Frontal cortex (tissue), 4 donors: ENCODE measurements at places on chromosomes 4 and X. TPM values are rescaled to one million over a fixed set of nuclear protein-coding genes. Genes with fewer than 3 reads are reported as not detected.

Gene PAGE2B
- not detected for total RNA-seq

Gene DCAF8L2
- total RNA-seq = not detected

DNA sequence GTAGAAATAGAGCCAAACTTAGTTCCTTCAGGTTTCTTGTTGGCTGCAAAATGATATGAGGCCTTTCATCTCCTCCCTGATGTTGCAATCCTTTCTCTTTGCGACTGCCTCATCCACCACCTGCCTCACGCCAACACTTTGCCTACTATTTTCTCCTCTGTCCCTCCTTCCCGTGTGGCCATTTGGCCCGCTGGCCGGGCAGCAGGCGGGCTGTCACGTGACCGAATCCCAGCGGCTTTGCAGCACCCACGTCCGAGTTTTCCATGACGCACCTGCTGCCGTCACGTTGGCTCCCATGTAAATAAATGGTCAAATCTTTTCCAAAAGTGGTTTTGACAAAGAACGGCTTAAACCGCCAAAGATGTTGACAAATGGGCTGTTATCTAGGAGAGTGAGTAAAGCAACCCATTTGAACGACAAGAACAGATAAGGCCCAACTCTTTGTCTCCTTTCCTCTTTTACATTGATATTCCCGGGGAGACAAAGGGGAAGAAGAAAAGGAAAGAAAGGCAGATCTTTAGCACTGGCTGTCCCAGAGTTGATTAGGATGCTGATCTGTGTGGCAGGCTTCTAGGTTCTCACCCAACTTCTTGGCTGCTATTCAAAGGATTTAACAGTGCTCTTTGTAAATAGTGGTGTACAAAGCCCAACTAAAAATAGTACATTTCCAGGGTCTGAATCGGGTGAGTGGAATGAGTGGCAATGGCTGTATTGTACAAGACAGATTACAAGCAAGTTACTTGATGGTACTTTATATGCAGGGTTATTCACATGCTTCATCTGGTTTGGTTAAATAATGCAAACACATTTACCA, 174.2 kb upstream of the JADE1 start:
- peak; percentile 32 for DNase-seq

- no peak for DNase-seq
Measured at GRCh38 chrX:115402299-115402698, 112.8 kb downstream of the LUZP4 start.

DNA sequence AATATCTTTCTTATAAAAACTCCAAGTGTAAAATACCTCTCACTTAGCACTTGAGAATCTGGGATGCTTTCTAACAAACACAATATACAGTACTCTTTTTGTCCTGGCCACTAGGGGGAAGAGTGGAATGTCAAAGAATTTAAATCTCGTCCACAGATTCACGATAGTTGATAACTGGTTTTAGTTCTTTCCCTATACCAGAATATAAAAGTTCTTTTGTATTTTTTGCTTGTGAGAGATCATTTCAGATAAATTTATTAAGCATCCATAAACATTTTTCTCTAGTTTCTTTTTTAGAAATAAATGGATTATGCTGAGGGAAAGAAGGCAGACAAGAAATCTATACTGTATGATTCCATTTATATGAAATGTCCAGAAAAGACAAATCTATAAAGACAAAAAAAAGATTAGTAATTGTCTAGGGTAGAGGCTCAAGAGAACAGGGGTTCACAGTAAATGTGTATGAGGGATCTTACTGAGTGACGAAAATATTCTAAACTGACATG, 50.4 kb downstream of the MGARP start:
- peak; percentile 48 for DNase-seq

DNA sequence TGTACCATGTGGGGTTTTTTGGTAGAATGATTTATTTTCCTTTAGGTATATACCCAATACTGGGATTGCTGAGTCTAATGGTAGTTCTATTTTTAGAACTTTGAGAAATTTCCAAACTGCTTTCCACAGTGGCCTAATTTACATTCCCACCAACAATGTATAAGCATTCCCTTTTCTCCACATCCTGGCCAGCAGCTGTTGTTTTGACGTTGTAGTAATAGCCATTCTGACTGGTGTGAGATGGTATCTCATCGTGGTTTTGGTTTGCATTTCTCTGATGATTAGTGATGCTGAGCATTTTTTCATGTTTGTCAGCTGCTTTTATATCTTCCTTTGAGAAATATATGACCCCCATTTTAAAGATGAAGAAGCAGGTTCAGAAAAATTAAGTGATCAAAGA, 153.7 kb downstream of the CBR4 start:
- DNase-seq = no peak

GRCh38 chrX:46643636-46644035, 70.1 kb downstream of the CHST7 start:
- DNase-seq = no peak

- DNase-seq = no peak
Measured at GRCh38 chr4:32472918-32473317, 1752.7 kb downstream of the PCDH7 start.
